ENCODE measurements at places on chromosomes 5 and 9. TPM values are rescaled to one million over a fixed set of nuclear protein-coding genes. Genes with fewer than 3 reads are reported as not detected.

GRCh38 chr9:129414993-129415941 is 205.6 kb downstream of the C9orf50 start:
- no peaks in the 10 kb centered on the region for H3K36me3 ChIP-seq
- H3K27ac ChIP-seq = peak overlapping the region; percentile 97
- peak; percentile 31 for DNase-seq
- peaks cover 7% of the 10 kb centered on the region for H3K4me1 ChIP-seq
- no peak overlapping the region for H3K4me3 ChIP-seq

Gene KIF4B
- not detected for total RNA-seq

GRCh38 chr5:177010153-177010552 is 3.6 kb upstream of the UIMC1 start:
- no peaks in the 10 kb centered on the region for H3K36me3 ChIP-seq
- H3K27ac ChIP-seq = no peak overlapping the region
- no peak overlapping the region for H3K4me3 ChIP-seq
- no peaks in the 10 kb centered on the region for H3K27me3 ChIP-seq
- DNase-seq = no peak

Gene PTBP3
- total RNA-seq = 137 TPM

GRCh38 chr5:72234868-72235267 is 85.2 kb downstream of the MRPS27 start:
- no peak for DNase-seq
- H3K4me3 ChIP-seq = no peak overlapping the region
- H3K27me3 ChIP-seq = no peaks in the 10 kb centered on the region
- H3K4me1 ChIP-seq = no peaks in the 10 kb centered on the region
- no peaks in the 10 kb centered on the region for H3K36me3 ChIP-seq

Gene NEUROG1
- not detected for total RNA-seq

Gene CTNNAL1
- total RNA-seq = 30.2 TPM

GRCh38 chr5:101362067-101362466 is 459.0 kb upstream of the ST8SIA4 start:
- no peak for DNase-seq
- H3K27me3 ChIP-seq = no peaks in the 10 kb centered on the region
- no peak overlapping the region for H3K4me3 ChIP-seq
- H3K27ac ChIP-seq = no peak overlapping the region
- H3K4me1 ChIP-seq = no peaks in the 10 kb centered on the region
- H3K36me3 ChIP-seq = no peaks in the 10 kb centered on the region

DNA sequence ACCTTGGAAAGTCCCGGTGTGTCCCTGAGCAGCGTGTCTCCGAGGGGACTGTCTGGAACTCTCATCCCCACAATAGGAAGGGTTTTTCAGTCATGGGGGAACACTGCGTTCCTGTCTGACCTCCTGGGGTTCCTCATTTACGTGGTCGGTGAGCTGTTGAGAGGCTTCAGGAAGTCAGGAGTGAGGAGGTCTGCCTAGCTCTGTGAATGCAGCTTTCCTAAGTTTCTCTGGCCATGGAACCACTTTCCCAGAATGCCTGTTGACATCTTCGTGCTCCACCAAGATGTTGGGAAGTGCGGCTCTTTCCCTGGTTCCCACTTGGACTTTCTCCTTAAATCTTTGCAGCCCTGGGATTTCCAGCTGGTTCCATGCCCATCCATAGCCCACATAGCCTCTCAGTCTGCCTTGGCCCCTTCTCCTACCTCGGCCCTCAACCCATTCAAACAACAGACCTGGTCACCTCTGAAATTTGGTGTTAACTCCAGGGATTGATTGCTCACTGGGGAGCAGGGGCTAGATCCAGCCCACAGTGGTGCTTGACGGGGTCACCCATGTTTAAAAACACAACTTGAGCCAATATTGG is 27.2 kb downstream of the PSAT1 start:
- H3K27me3 ChIP-seq = no peaks in the 10 kb centered on the region
- H3K4me1 ChIP-seq = no peaks in the 10 kb centered on the region
- no peaks in the 10 kb centered on the region for H3K36me3 ChIP-seq
- H3K4me3 ChIP-seq = no peak overlapping the region
- no peak for DNase-seq
- no peak overlapping the region for H3K27ac ChIP-seq

GRCh38 chr5:57416278-57416994 is 66.2 kb downstream of the ACTBL2 start:
- H3K4me3 ChIP-seq = no peak overlapping the region
- no peaks in the 10 kb centered on the region for H3K36me3 ChIP-seq
- no peak overlapping the region for H3K27ac ChIP-seq
- no peaks in the 10 kb centered on the region for H3K4me1 ChIP-seq
- H3K27me3 ChIP-seq = no peaks in the 10 kb centered on the region

DNA sequence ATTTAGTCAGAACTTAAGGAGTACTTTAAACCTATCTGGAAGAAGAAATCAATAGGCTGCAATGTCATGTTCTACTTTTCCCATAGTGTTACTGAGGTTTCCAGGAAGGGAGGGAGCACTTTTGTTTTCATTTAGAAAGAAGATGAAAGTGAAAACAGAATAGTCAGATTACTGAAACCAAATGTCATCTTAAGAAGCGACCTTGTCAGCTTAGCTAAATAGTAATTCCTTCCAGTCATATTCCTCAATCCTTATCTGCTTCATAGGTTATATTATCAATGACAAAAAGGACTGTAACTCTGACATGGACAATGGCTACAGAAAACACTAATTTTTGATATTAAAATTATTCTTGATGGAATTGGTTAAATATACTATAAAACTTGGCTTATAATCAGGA is 27.7 kb downstream of the SAR1B start:
- no peak overlapping the region for H3K27ac ChIP-seq
- no peaks in the 10 kb centered on the region for H3K36me3 ChIP-seq
- DNase-seq = no peak
- H3K4me1 ChIP-seq = no peaks in the 10 kb centered on the region
- no peak overlapping the region for H3K4me3 ChIP-seq

- H3K27me3 ChIP-seq = no peaks in the 10 kb centered on the region
- no peak for DNase-seq
- no peak overlapping the region for H3K4me3 ChIP-seq
- no peak overlapping the region for H3K27ac ChIP-seq
- no peaks in the 10 kb centered on the region for H3K36me3 ChIP-seq
Measured at GRCh38 chr5:43840424-43841125, 237.6 kb downstream of the NNT start.

- no peak for DNase-seq
- no peak overlapping the region for H3K27ac ChIP-seq
- peaks cover 4% of the 10 kb centered on the region for H3K4me1 ChIP-seq
- H3K27me3 ChIP-seq = no peaks in the 10 kb centered on the region
Measured at GRCh38 chr9:92711146-92711545, 41.2 kb upstream of the IPPK start.

Gene NIPAL4
- total RNA-seq = 1.4 TPM

- H3K36me3 ChIP-seq = no peaks in the 10 kb centered on the region
- no peak overlapping the region for H3K27ac ChIP-seq
- no peak for DNase-seq
- H3K4me3 ChIP-seq = no peak overlapping the region
- no peaks in the 10 kb centered on the region for H3K27me3 ChIP-seq
Measured at GRCh38 chr5:139593716-139594319, 32.7 kb downstream of the UBE2D2 start.

- no peaks in the 10 kb centered on the region for H3K36me3 ChIP-seq
- H3K27ac ChIP-seq = no peak overlapping the region
- no peaks in the 10 kb centered on the region for H3K4me1 ChIP-seq
Measured at GRCh38 chr9:108443741-108444140, 412.0 kb downstream of the ACTL7B start.

DNA sequence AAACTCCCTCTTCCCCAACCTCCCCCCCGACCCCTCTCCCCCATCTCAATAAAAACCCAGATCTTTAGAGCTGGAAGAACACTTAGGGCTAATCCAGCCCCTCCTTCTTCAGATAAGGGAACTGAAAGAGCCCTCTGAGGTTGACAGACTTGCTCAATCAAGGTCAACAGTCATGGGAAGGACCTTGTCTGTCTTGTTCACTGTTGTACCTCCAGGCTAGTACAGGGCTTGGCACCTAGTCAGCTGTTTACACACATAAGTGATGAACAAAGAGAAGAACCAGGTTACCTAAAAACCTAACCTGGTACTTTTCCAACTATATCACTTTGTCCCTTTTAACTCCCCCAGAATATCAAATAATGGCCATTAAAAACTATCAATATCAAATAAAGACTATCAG is 2.4 kb downstream of the TTC39B start:
- DNase-seq = no peak
- no peak overlapping the region for H3K4me3 ChIP-seq
- no peaks in the 10 kb centered on the region for H3K27me3 ChIP-seq
- no peaks in the 10 kb centered on the region for H3K4me1 ChIP-seq
- no peaks in the 10 kb centered on the region for H3K36me3 ChIP-seq
- no peak overlapping the region for H3K27ac ChIP-seq

GRCh38 chr5:59728356-59728755 is 165.2 kb downstream of the PDE4D start:
- H3K27me3 ChIP-seq = no peaks in the 10 kb centered on the region
- no peak for DNase-seq
- H3K36me3 ChIP-seq = no peaks in the 10 kb centered on the region
- H3K4me1 ChIP-seq = no peaks in the 10 kb centered on the region
- H3K4me3 ChIP-seq = no peak overlapping the region

DNA sequence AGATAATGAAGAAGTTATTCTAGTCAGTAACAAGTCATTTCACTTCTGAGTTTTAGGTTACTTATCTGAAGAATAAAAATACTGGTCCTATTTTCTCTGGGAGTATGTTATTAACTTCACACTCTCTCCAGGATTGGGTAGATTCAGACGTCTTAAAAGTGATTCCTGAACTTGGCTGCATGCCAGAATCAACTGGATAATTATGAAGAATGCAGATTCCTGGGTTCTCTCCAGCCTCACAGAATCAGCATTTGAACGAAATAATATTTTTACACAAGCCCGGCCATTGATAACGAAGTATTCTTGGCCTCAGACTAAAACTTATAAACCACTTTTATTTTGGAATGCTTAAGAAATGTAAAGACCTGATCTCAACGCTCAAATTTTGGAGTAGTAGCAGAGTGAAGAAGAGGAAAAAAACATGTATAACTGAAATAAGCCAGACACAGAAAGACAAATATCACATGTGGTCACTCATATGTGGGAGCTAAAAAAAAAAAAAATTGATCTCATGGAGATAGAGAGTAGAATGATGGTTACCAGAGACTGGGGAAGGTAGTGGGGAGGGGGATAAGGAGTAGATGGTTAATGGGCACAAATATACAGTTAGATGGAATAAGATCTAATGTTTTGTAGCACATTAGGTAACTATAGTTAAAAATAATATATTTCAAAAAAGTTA is 507.3 kb downstream of the ISL1 start:
- H3K4me3 ChIP-seq = no peak overlapping the region
- no peaks in the 10 kb centered on the region for H3K27me3 ChIP-seq
- H3K4me1 ChIP-seq = no peaks in the 10 kb centered on the region
- H3K36me3 ChIP-seq = no peaks in the 10 kb centered on the region
- DNase-seq = no peak

GRCh38 chr5:154881986-154882385 is 23.6 kb downstream of the CNOT8 start:
- no peaks in the 10 kb centered on the region for H3K36me3 ChIP-seq
- H3K27me3 ChIP-seq = no peaks in the 10 kb centered on the region
- no peak overlapping the region for H3K27ac ChIP-seq

Gene HMHB1
- total RNA-seq = not detected

DNA sequence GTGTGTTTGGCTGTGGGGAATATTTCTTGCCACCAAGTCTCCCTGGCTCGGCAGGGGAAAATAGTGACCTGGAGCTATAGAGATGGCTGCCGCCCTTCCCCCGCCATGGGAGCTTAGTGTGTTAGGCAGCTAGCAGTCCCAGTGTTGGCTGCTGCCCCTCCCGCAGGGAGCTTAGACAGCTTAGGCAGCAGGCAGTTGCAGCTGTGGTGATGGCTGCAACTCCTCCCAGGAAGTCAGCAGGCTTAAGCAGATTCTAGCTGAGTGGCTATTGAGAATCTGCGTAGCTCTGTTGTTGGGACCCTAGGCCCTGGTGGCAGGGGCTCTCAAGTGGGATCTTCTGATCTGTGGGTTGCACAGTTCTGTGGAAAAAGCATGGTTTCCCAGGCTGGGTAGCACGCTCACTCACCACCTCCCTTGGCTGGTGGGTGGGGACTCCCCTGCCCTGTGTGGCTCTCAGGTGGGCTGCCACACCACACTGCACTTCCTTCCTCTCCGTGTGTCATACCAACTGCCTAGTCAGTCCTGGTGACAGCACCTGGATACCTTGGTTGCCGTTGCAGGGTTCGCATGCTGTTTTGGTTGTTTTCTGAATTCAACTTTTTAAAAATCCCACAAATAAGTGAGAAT is 9.3 kb downstream of the OR1N2 start:
- no peak overlapping the region for H3K27ac ChIP-seq
- H3K36me3 ChIP-seq = no peaks in the 10 kb centered on the region
- no peaks in the 10 kb centered on the region for H3K4me1 ChIP-seq
- DNase-seq = no peak
- no peak overlapping the region for H3K4me3 ChIP-seq

DNA sequence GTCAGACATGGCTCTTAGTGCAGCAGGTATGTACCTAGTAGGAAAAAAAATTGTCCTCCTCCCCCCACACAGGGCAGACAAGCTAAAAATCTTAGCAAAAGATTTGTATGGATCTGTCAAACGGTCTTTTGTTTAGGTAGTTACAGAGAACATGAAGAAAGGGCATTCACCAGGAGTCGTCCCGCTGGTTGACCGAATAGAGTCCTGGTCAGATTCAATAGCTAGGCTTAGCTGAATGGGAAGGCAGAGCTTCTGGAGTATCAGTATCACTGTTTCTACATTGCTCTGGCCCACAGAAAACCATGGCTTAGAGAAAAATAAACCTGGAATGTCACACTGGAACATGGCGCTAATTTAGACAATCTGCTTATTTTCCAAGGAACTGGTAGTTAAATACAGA is 642.3 kb downstream of the PTPRD start:
- no peaks in the 10 kb centered on the region for H3K4me1 ChIP-seq
- H3K27ac ChIP-seq = no peak overlapping the region
- no peaks in the 10 kb centered on the region for H3K27me3 ChIP-seq
- DNase-seq = no peak
- H3K36me3 ChIP-seq = no peaks in the 10 kb centered on the region
- no peak overlapping the region for H3K4me3 ChIP-seq

DNA sequence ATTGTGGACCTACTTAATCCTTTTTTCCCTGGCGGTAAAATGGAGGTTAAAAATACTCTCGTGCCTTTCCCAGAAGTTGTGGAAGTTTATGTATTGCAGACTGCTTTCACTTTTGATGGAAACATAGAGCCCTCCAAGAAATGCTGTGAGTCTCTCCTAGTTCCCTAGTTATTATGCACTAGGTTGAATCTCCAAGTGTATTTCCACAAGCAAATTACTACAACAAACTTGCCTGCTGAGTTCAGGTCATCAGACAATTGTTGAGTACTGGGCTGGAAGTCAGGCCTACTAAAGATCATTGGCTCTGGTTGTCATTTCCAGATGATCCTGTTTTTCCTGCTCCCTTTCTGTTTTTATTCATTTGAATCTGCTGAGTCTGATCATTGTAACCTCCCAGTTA is 104.1 kb downstream of the CD180 start:
- H3K27ac ChIP-seq = peak overlapping the region; percentile 21
- no peaks in the 10 kb centered on the region for H3K4me1 ChIP-seq
- no peaks in the 10 kb centered on the region for H3K27me3 ChIP-seq
- no peaks in the 10 kb centered on the region for H3K36me3 ChIP-seq
- no peak overlapping the region for H3K4me3 ChIP-seq
